Renal pelvis (tissue), 12 donors: ENCODE measurements at places on chromosomes 12 and 14.

DNA sequence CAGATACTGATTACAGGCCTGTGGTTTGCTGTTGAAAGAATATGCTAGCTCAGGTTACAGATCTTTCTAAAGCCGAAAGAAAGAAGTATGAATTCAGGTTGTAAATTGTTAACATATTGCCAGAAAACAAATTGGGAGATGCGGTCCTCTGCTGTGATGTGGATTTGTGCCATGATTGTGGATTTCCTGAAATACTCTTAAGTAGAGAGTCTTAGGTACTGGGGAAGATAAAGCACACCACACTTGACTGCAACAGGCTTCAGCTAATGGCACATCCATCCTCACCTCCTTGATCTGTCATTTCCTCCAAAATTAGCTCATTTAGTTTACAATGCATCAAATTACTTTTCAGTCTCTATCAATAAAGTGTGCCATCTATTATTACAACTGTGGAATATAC, 279.2 kb downstream of the SYT1 start:
- DNase-seq, result no peak

DNA sequence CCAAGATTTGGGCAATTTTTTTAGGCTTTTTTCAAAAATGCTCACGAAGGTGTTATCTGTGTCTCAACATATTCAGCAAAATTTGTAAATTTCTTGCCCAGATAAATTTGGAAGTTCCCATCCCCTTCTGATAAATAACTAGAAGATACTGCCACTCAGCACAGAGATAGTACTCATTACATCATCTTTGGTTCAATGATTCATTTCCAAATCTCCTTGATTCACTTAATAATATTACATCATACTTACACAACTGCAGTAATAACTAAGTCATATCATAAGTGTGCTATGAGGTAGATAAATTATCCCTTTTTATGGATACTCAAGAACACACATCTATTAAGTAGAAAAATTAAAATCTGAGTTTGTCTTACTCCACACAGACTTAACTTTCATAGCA, 89.4 kb downstream of the RPAP3 start:
- no peak for DNase-seq

GRCh38 chr12:120181991-120182631, 12.4 kb downstream of the GCN1 start:
- no peak for DNase-seq

DNA sequence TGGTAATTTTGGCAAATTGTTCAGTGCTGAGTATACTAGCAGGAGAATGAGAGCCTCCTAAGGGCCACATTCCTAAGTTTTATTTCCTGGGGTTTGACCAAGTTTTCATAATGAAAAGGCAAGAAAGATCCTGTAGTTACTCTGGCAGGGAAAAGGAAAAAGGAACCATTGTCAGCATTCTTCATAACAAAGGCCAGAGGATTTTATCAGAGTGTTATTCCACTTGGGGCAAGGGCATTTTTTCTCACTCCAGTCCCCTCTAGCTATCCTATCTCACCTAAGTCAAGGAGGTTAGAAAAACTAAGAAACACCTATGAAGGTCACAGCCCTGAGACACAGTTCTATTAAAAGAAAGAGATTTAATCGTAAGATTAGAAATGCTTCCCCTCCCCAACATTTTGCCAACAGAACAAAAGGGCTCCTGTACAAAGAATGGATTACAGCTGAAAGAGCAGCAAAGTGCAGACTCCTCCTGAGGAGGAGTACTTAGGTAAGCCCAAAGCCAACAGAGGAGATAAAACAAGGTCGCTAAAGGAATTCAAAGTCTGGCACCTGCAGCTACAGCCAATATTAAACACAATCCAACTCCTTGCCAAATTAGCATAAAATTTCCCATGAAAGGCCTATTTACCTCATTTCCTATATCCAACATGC, 162.4 kb downstream of the GALC start:
- DNase-seq, result no peak

DNA sequence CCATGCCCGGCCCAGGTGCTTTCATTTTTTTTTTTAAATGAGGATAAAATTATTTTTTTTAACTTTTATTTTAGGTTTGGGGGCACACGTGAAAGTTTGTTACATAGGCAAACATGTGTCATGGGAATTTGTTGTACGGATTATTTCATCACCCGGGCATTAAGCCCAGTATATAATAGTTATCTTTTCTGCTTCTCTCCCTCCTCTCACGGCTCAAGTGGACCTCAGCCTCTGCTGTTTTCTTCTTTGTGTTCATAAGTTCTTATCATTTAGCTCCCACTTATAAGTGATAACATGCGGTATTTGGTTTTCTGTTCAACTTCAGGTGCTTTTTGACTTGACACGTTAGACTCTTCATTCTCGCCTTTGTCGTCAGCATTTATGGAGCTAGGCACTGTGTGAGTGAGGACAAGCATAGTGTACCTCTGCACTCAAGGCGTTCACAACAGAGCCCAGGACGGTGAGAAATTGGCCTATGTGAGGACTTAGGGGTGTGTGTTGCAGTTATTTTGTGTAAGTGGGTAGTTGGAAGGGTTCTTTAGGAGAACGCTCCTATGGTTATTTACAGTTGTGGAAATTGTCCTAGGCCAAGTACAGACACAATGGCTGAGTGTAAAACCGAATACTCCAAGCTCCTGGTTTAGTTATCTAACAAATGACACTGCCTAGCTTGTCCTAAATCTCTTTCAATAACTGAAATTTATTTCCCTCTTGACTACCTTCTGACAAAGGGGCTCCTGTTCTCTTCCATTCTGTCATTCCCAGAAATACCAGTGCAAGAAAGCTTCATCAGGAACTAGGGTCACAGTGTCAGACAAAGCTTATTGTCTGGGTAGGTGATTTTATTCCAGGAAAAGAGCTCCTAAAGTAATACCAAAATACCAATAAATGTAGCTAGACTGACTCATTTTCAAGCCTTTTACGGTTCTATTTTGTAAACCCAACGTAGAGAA, 200.5 kb upstream of the PRICKLE1 start:
- DNase-seq, result no peak

DNA sequence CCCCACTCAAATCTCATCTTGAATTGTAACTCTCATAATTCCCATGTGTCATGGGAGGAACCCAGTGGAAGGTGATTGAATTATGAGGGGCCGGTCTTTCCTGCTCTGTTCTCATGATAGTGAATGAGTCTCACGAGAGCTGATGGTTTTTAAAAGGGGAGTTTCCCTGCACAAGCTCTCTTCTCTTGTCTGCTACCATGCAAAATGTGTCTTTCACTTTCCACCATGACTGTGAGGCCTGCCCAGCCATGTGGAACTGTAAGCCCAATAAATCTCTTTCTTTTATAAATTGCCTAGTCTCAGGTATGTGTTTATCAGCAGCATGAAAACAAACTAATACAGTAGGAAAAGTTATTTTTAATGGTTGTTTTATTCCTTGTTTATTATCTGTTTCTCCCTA, 146.0 kb downstream of the FSCB start:
- DNase-seq, result no peak

DNA sequence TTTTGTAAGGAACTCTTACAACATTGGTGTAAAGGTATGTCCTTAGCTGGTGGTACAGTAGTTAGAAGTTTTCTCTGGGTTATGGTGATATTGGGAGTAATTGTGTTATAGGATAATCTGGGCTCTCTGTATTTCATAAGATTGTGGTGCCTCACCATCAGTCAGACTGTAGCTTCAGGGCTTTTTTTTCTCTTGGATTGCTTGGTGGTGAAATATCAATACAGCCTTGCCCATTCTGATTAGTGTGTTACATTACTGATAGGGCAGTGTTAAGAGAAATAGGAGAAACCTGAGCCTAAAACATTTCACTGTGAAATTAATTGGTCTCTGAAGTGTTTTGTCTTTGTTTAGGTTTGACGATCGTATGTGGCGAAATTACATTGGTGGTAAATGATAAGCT, 71.0 kb downstream of the RCOR1 start:
- DNase-seq, result no peak

GRCh38 chr14:90573385-90574105, 176.7 kb downstream of the CALM1 start:
- no peak for DNase-seq
